Dermis microvascular lymphatic vessel endothelial cell (primary cell): ENCODE measurements at places on chromosomes 4 and X.

- no peak for DNase-seq
These were observed 55.8 kb downstream of the WWC2 start for GRCh38 chr4:183154701-183155391.

DNA sequence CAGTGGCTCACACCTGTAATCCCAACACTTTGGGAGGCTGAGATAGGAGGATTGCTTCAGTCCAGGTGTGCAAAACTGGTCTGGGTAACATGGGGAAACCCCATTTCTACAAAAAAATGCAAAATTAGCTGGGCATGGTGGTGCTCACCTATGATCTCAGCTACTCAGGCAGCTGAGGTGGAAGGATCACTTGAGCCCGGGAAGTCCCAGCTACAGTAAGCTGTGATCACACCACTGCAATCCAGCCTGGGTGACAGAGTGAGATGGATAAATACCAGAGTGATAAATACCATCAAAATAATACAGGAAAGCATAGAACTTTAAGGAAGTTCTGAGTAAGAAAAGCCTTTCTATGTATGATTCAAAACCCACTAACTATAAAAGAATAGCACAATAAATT is 52.8 kb downstream of the LRBA start:
- no peak for DNase-seq

- no peak for DNase-seq
These were observed 9.2 kb upstream of the RBPJ start for GRCh38 chr4:26311633-26312032.

- DNase-seq: no peak
These were observed 803.8 kb upstream of the AMOT start for GRCh38 chrX:113644426-113644825.

GRCh38 chr4:152294331-152294730 is 241.6 kb downstream of the FBXW7 start:
- no peak for DNase-seq

GRCh38 chr4:24265989-24266388 is 318.4 kb downstream of the DHX15 start:
- DNase-seq: no peak

DNA sequence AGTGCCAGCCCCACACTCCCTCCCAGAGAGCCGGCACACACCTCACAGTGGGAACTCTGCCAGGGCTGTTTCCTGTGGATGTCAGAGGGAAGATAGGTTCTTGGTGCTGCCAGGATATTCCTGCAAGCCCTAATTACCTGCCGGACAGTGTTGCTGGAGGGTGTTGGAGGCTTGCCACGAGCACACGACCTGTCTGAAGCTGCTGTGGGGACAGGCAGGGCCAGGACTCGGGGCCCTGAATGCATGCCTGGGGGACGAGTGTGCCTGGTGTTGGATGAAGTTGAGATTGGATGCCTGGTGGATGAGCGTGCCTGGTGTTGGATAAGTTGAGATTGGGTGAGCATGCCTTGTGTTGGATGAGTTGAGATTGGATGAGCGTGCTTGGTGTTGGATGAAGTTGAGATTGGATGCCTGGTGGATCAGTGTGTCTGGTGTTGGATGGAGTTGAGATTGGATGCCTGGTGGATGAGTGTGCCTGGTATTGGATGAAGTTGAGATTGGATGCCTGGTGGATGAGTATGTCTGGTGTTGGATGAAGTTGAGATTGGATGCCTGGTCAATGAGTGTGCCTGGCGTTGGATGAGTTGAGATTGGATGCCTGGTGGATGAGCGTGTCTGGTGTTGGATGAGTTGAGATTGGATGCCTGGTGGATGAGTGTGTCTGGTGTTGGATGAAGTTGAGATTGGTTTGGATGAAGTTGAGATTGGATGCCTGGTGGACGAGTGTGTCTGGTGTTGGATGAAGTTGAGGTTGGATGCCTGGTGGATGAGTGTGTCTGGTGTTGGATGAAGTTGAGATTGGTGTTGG is 23.2 kb upstream of the UVSSA start:
- DNase-seq: no peak

GRCh38 chrX:39728025-39728424 is 369.7 kb downstream of the BCOR start:
- peak; percentile 54 for DNase-seq
